ENCODE measurements at places on chromosomes 16 and 17.

DNA sequence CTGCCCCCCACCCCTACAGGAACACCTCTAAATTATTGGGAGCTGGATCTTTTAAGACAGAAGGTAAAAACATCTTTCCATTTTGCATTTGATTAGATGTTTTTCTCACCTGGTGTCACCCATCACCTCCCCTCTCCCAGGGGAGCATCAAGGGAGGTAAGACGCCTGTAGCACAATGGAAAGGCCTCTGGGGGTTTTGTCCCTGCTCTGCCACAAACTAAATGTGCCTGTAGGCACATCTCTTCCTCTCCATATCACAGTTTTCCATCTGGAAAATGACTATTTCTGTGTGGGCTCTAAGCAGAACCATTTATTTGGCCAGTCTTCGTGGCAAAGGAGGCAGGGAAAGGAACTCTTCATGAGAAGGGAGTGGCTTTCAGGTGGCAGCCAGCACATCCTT, 76.6 kb downstream of the GNAO1 start:
- DNase-seq: no peak

DNA sequence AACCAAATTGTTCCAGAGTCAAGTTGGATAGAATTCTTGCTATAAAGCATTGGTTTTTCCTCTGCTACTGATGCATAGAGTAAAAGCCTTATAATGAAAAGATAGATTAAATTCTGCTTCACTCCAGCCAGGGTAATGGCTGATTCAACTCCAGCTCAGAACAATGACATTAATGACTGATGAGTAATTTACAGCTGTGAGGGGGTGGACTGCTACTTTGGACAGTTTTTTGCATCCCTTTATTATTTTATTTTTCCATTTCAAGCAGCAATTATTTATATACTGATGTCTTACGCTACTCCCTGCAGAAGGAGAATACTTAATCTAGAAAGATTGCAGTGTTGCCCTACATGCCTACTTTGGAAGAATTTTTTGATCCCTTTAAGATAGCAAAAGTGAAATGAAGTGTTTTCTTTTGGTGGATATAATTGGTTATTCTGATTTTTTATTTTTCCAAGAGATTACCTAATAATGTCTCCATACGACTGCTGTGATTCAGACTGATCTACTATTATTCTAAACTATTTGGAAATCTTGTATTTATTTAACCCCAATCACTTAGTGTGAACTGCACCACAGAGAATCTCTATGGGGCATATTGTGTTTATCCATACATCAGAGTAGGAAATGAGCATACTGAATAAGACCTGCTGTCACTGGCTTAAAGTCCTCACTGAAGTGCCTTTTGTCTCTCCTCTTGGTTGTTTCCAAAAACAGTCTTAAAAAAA, 149.5 kb downstream of the TRIM37 start:
- no peak for DNase-seq

DNA sequence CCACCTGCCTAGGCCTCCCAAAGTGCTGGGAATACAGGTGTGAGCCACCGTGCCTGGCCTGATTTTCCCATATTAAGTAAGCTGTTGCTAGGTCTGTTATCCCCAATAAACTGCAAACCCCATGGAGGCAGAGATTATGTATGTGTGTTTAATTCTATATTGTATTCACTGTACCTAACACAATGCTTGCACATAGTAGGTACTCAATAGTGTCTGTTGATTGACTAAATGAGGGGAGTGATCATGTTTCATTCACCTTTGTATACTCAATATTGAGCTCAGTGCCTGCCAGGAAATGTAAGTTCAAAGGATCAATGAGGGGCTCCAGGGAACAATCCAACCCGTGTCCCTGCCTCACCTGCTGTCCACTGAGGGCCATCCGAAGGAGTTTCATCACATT, 14.6 kb upstream of the GGA2 start:
- DNase-seq: no peak

GRCh38 chr16:26727848-26728247, 338.9 kb upstream of the C16orf82 start:
- DNase-seq: no peak

DNA sequence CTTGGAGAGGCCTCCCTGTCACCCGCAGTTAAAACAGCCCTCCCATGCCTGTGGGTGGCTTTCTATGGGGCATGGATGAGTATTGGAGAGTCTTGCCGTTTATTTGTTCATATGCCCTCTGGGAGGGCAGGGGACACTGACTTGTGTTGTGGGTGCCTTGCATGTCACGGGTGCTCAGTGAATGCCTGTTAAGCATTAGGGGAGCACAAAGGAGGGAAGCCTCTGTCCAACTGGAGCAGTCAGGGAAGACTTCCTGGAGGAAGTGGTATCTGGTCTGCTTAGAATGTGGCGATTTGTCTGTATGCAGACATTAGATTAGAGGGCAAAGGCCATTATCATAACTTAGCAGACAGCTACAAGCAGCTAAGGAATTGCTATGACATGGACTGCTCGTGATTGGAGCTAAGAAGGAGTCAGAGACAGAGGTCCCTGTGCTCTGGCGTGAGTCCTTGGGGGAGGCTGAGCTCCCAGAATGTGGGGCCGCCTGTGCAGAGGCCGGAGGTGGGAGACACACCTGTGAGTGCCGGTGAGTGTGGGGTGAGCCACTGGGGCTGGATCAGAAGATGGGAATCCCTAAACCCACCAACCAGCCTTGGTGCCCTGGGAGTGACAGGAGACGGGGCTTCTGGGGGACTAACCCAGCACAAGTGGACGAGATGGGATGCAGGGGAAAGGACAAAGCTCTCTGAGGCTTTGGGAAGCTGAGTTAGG, 286.1 kb downstream of the SEC14L1 start:
- DNase-seq: no peak

DNA sequence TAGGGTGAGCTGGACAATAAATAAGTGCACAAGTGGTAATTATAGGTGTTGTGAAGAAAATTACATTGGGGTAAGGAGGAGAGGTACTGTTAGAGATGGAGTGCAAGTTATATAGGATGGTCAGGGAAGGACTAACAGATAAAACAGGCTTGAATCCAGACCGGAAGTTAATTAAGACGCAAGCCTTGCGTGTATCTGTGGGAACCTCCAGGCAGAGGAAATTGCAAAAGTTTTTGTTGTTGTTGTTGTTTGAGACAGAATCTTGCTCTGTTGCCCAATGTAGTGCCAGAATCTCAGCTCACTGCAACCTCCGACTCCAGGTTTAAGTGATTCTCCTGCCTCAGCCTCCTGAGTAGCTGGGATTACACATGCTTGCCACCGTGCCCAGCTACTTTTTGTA, 2.4 kb upstream of the ZNF18 start:
- DNase-seq: no peak

DNA sequence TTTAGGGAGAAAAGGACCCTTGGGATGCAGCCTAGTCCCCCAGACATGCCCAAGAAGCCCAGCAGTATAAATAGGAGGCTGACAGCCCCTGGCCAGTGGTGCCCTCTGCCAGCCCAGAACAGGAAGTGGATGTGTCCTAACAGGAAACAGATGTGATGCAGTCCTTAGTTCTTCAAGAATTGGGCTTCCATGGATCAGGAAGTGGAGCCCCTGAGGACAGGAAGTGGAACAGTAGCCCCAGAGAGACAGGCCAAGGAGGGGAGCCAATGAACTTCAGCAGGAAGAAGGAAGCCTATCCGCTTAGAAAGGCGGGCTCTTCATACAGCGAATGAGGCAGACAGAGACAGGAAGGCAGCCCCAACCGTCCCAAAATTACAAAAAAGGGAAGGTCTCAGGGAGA, 7.2 kb downstream of the CTF1 start:
- DNase-seq: no peak

DNA sequence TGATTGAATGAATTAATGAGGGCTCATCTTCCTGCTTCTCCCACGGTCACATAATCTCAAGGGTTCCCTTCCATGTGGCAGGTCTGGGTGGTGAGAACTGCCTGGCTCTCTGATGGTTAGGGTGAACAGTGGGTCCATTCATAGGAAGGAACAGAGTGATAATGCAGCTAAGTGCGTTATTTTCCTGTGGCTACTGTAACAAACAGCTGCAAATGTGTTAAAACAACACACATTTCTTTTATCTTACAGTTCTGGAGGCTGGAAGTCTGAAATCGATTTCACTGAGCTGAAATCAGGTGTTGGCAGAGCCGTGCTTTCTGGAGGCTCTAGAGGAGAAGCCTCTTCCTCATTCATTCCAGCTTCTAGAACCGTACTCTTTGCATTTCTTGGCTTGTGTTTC, 95.3 kb downstream of the BMERB1 start:
- no peak for DNase-seq
